M059J (cell line): ENCODE measurements at places on chromosomes 12 and 14. TPM values are rescaled to one million over a fixed set of nuclear protein-coding genes. Genes with fewer than 3 reads are reported as not detected.
A peak's percentile ranks its signal among the peaks of the same experiment; 100 is the strongest.

The MYBPC1 gene
- total RNA-seq, result not detected in 2 replicates

The SCNN1A gene
- 1.5 and 4.5 TPM in 2 replicates for total RNA-seq

The SPTB gene
- 0.86 and 1.5 TPM in 2 replicates for total RNA-seq

GRCh38 chr12:72872996-72873395 lies 600.8 kb downstream of the TRHDE start:
- no peak for DNase-seq

DNA sequence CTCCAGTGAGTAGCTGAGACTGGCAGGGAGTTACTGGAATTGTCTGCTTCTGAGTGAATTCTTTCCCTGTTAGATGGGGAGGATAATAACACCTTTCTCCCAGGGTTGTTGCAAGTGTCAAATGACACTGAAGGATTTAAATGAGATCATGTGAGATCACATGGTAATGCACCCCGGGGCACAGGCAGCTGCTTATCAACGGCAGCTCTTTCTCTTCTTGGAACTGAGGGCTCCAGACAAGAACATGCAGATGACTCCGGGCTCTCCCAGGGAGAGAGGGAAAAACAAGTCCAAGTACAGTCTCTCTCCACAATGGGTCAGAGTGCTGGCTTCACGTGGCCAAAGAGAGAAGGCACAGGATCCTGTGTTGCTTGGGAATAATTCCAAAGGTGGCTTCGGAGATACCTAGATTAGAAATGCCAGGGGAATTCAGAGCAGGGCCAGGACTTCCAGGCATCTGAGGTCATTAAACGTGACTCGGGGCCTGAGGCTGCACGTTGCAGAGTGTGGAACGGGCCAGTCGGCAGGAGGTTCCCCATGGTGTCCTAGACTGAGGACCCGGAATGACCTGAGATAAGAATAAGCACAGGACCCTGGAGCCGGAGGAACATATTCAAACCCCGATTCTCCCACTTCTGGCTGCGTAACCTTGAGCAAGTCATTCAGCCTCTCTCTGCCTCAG lies 109.2 kb downstream of the PRMT8 start:
- no peak for DNase-seq

DNA sequence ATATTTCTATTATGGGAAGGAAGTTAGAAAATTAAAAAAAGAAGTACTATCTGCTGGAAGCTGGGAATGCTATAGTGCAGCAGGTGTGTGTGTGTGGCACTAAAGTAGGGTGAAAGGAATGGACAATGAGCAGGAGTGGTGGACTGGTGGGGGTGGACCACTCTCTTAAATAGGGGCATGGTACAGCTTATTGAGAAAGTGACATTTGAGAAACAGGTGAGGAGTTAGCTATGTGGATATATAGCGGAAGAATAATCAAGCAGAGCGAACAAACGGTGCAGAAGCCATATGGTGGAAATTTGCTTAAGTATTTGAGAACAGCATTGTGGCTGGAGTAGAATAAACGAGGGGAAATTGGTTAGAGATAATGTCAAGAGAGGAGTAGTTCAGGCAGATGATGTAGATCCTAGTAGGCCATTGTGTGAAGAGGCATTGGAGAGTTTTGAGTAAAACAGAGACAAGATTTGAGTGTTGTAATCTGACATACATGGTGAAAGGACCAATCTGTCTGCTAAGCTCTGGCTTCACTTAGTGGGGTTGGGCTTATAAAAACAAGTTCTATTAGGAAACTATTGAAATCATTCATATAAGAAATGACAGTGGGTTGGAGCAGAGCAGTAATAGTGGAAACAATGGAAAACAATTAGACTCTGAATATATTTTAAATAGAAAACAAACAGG lies 149.2 kb upstream of the SYT10 start:
- no peak for DNase-seq

- DNase-seq, result no peak
Observed at GRCh38 chr12:98721204-98721702, 76.2 kb downstream of the APAF1 start.

GRCh38 chr14:45247427-45247826 lies 5.6 kb downstream of the MIS18BP1 start:
- DNase-seq, result peak; percentile 41

DNA sequence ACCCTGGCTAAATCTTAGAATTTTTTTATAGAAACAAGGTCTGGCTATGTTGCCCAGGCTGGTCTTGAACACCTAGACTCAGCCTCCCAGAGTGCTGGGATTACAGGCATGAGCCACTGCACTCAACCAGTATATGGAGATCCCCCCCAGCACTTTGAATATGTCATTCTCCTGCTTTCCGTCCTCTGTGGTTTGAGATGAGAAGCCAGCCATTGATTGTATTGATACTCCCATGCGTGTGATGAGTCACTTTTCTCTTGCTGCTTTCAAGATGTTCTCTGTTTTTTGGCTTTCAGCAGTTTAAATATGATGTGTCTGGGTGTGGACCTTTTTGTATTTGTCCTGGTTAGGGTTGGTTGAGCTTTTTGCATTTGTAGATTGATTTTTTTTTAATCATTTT lies 75.2 kb upstream of the DNM1L start:
- no peak for DNase-seq
